Amniotic stem cell (primary cell): ENCODE measurements at places on chromosomes 3 and 15.

DNA sequence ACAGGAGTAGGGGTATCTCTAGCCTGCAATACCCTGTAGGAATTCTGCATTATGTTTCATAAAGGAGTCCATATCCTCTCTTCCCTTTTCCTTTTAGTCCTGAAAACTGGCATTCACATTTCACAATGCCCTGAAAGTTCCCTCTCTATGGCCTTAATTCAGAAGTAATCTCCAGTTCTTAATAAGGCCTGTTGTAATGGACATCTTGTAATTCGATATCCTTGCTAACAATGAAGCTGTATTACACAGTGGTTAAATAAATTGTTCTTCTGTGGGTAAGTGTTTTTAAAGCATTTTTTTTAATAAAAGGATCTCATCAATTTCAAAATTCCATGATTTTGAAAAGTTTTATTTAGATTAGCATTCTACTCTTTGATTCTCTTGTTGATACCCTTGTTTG lies 34.3 kb upstream of the NEO1 start:
- DNase-seq = no peak

DNA sequence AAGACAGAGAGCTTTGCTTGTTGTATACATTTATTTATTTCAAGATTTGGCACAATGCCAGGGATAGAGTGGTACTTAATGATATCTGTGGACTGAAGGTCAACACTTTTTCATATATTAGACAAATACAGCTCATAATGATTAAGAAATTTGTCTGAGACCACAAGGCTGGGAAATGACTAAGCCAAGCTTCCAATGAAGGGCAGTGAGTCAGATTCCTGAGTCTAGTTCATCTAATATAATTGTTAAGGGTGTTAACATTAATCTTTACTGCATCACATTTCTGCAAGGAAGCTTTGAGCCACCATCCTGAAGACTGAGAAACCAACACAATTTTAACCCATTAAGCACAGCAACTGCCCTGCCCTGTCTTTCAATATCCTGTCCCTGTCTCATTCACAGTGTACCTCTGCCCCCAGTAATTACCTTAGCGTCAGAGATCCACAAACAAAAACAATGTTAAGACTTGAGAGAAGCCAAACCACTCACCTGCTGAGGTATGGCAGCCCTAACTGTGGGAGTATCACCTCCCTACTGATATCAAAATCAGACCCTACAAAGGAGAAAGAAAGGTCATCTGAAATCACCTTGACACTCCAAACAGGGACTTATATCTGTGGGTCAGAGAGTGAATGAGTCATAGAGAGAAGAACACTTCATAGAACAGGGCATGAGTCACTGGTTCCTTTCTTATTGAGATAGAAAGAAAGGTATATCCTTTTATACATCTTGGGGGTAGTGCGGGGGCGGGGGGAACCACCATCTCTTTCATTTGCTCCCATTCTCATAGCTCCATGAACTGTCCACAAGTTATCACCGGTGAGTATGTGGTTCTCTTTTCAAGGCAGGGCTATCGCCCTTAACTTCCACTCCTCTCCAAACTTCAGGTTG lies 74.7 kb downstream of the MAGI1 start:
- peak; percentile 50 for DNase-seq

- DNase-seq = no peak
Observed at GRCh38 chr15:101614761-101615160, 37.4 kb downstream of the TM2D3 start.

DNA sequence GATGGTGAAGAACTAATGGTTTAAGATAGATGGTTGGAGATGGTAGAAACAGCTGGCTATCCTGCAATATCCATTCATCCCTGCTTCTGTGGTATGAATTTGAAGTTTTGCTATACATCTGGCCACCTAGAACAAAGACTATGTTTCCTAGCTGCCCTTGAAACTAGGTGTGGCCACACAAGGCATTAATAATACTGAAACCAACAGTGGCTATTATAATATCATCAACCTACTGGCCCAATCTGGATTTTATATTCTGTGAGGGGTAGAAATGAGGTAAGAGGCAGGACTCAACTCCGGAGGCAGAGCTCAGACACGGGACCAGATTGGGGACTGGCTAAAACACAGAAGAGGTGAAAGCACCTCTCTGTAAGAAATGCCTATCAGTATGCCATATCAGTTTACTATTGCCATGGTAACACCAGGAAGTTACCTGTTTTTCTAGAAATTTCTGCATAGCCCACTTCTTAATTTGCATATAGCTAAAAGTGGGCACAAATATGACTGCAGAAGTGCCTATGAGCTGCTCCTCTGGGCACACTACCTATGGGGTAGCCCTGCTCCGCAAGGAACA lies 8.4 kb downstream of the IFT80 start:
- DNase-seq = no peak

GRCh38 chr3:185778821-185779220 lies 46.0 kb downstream of the IGF2BP2 start:
- DNase-seq = no peak

DNA sequence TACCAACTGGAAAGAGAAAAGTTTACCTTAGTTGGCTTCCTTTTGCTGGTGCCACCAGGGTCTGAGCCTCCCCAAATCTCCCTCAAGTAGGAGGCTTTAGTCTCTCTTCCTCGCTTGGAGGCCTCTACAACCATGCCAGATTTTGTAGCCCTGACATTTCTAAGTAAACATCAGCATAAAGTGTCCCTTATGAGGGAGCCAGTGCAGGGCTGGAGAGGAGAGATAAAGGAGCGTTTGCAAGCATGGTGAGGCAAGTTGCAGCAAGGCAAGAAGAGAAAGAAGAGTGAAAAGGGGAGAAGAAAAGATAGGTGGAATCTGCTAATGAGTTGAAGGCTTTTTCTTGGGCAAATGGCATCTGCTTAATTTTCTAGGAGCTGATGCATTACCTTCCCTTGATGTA lies 82.7 kb upstream of the FNDC3B start:
- no peak for DNase-seq

GRCh38 chr15:39431376-39431775 lies 149.5 kb upstream of the THBS1 start:
- no peak for DNase-seq

DNA sequence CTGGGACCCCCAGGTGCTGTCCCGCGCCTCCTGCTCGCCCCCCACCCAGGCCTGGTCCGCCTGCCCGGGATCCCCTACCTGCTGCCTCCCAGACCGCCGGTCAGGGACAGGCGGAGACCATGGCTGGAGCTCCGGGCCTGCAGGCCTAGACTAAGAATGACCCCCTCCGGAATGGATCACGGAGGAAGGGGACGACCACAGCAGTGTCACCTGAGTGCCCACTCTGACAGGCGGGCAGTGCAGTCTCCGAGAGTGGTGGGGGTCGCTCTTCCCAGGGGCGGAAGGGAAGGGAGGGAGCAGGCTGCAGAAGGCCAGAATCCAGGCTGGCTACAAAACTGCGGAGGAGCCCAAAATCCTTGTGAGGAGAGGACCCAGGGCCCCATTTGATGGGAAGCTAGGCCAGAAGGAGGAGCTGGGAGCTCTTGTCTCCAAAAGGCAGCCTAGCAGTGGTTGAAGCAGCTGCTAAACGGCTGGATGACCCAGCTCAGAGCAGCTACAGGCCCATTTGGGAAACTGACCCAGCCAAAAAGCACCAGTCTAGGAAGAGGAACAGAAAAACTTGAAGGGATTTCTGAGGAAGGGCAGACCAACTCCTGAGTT lies 908 bp upstream of the RAB43 start:
- DNase-seq = no peak

DNA sequence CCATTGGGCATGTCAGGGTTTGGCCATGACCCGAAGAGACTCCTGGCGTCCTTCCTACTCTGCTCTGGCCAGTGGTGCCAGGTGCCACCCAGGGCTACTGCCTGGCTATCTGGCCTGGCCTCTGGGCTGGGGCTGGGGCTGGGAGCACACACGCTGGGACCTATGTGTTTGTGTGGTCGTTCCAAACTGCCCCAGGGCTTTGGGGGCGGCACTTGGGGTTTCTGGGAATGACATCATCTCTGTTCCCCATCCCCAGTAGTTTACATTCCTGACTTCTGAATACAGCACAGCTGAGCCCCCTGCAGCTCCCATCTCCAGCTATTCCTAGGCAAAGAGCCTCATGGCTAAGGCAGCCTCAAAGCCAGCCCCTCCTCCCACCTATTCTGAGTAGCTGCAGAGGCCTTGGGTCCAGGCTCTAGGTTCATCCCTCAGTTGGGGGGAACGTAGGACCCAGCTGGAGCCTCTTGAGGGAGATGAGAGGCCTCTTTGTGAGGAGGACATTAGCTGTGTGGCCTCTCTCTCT lies 24.3 kb downstream of the PLEKHO2 start:
- peak; percentile 60 for DNase-seq

- no peak for DNase-seq
Observed at GRCh38 chr3:51276046-51276445, 109.0 kb upstream of the MANF start.

DNA sequence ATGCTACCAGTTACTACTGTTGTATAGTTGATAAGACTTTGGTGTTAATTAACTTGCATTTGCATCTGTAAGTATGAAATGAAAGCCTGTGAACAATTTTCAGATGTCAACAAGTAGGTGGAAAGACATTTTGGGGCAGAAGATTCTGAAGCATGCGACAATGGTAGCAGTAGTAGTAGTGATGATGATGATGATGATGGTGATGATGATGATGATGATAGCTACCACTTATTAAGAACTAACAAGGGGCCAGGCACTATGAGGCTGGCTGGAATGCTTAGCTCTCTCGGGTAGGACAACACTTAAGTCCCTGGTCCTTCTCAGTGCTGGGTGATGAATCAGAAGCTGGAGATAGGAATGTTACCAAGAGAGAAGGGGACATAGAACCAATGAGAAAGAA lies 333.4 kb upstream of the IL12A start:
- DNase-seq = no peak

- no peak for DNase-seq
Observed at GRCh38 chr15:40501487-40501886, 30.7 kb downstream of the CHST14 start.

- peak; percentile 72 for DNase-seq
Observed at GRCh38 chr3:158167737-158168557, 58.1 kb downstream of the RSRC1 start.

- DNase-seq = peak; percentile 95
Observed at GRCh38 chr15:70494852-70495571, 268.3 kb downstream of the UACA start.

DNA sequence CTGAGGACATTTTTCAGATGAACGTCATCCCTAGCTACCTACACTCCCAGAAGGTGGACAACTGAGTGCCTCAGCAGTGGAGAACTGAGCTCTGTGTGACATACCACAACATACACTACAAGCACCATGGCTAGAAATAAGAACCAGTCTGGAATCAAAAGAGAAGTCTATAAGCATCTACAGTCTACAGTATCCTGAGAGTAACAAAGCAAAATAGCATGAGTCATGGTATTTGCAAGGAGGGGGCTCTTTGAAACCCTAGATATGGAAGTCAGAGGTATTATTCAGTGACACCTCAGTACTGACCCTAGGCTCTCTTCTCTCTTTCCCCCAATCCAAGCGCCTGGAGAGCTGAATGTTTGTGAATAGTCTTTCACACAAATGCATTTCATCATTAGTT lies 87.5 kb downstream of the TNIK start:
- no peak for DNase-seq

- no peak for DNase-seq
Observed at GRCh38 chr3:112351823-112352222, 18.9 kb downstream of the CD200 start.

GRCh38 chr3:183912895-183913579 lies 28.4 kb upstream of the PARL start:
- DNase-seq = no peak

DNA sequence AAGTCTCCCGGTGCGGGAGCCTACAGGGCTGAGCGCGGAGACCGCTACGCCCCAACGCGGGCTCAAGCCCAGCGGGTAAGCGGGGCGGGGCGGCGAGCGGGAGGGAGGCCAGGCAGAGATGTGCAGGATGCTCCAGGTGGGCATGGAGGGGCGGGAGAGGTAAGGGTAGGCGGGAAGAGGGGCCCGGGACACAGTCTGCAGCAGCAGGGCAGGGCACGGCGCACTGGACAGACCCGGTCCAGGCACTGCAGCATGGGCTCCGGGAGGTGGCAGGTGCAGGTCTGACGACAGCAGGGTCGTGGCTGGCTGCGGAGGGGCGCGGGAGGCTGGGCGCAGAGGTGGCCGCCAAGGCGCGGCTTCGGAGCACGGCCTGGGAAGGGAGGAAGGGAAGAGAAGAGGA lies 102.8 kb downstream of the GABRB3 start:
- no peak for DNase-seq

DNA sequence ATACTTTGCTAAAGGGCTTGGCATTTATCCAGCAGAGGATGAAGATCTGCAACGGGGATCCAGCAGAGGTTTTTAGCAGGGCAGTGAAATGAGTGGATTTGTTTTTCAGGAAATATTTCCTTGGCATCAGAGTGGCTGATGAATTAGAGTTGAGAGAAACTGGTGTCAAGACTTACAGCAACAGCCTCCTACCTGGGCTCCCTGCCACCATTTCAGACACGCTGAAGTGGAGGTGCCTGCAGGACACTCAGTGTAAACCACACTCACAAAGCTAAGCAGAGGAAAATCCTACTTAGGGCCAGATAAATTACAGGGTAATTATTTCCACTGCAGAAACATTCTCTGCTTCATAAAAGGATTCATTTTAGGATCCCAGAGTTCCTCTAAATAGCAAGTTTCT lies 519.7 kb downstream of the FGF12 start:
- DNase-seq = no peak

GRCh38 chr3:52172262-52172757 lies 18.1 kb upstream of the POC1A start:
- DNase-seq = no peak

DNA sequence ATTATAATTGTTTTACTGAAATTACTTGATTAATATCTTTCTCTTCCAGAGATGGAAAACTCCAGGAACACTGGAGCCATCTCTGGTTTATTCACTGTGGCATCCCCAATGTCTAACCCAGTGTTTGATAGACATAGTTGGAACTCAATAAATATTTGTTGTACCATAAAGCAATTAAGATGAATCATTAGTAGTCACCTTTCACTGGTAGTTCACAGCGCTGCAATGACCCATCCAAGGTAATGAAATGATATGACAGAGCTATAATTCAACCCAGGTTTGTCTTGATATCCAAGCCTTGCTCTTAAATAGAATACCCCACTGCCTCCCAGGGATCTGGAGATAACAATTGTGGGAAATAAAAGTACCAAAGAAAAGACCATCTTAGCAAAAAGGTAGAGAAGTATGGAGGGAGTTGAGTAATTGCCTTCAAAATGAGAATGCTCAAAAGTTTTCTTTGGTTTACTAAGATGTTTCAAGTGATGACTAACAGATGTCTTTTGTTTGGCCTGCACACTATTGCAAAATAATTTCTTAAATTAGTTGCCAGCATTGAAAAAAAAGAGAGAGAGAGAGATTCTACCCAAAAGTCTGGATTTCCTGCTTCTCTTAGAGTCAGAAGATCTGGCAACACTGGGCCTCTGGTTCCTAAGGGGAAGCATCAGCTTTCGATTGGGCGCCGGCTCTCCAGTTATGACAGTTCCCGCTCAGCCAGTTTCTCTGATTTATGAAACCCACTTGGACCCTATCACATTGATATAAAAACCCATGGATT lies 348.5 kb downstream of the ERC2 start:
- DNase-seq = peak; percentile 22

GRCh38 chr15:79849789-79850188 lies 47.0 kb downstream of the MTHFS start:
- no peak for DNase-seq
